ENCODE measurements at places on chromosomes 6 and 20. TPM values are rescaled to one million over a fixed set of nuclear protein-coding genes. Genes with fewer than 3 reads are reported as not detected.

Gene CALHM4
- 1.3 TPM for polyA plus RNA-seq

Gene DNAH8
- 0.28 TPM for polyA plus RNA-seq

Gene ENPP4
- polyA plus RNA-seq, result 18.8 TPM

Gene MLN
- 2.0 TPM for polyA plus RNA-seq

Gene RNF217
- polyA plus RNA-seq, result 15.8 TPM

Gene PTCRA
- polyA plus RNA-seq, result 0.24 TPM

Gene TMX4
- 69.7 TPM for polyA plus RNA-seq

Gene GFRA4
- polyA plus RNA-seq, result not detected

Gene C6orf118
- polyA plus RNA-seq, result 3.5 TPM

Gene GID8
- polyA plus RNA-seq, result 48.9 TPM

Gene NTSR1
- polyA plus RNA-seq, result 0.96 TPM

Gene C2
- polyA plus RNA-seq, result 4.0 TPM

Gene VPS16
- polyA plus RNA-seq, result 38.0 TPM

Gene KIF13A
- 38.5 TPM for polyA plus RNA-seq

Gene RSPO3
- 14.4 TPM for polyA plus RNA-seq

Gene MYBL2
- 24.4 TPM for polyA plus RNA-seq

Gene THBS2
- polyA plus RNA-seq, result 12.2 TPM

Gene ADGRF4
- 0.12 TPM for polyA plus RNA-seq

Gene GABBR1
- polyA plus RNA-seq, result 42.7 TPM

Gene GSTA3
- polyA plus RNA-seq, result 0.50 TPM

Gene NOX3
- 2.1 TPM for polyA plus RNA-seq

Gene GPR6
- not detected for polyA plus RNA-seq

Gene CLPSL1
- polyA plus RNA-seq, result 0.94 TPM

Gene CTAGE9
- not detected for polyA plus RNA-seq

Gene SLC17A1
- 21.8 TPM for polyA plus RNA-seq

Gene NMBR
- 0.29 TPM for polyA plus RNA-seq

Gene DDX43
- polyA plus RNA-seq, result 0.35 TPM

Gene DEF6
- polyA plus RNA-seq, result 3.5 TPM

Gene VWA7
- polyA plus RNA-seq, result 8.5 TPM

Gene SLC32A1
- polyA plus RNA-seq, result 1.2 TPM

Gene LRP11
- 35.3 TPM for polyA plus RNA-seq

Gene GHRH
- not detected for polyA plus RNA-seq

Gene NPBWR2
- polyA plus RNA-seq, result not detected

Gene EMILIN3
- 7.5 TPM for polyA plus RNA-seq

Gene ABHD16B
- not detected for polyA plus RNA-seq

Gene LY6G5C
- polyA plus RNA-seq, result 2.5 TPM

Gene ZNF311
- 6.5 TPM for polyA plus RNA-seq

Gene GGTLC1
- polyA plus RNA-seq, result not detected

Gene GLO1
- polyA plus RNA-seq, result 173 TPM

Gene KCNK17
- polyA plus RNA-seq, result 0.12 TPM

Gene ALDH8A1
- 22.8 TPM for polyA plus RNA-seq

Gene UNC5CL
- polyA plus RNA-seq, result 5.2 TPM

Gene ASF1A
- polyA plus RNA-seq, result 35.1 TPM

Gene NKAIN2
- 22.2 TPM for polyA plus RNA-seq

Gene SYNDIG1
- polyA plus RNA-seq, result 8.6 TPM

Gene LIME1
- polyA plus RNA-seq, result 3.8 TPM

Gene ANKEF1
- polyA plus RNA-seq, result 9.3 TPM

Gene SLC35D3
- polyA plus RNA-seq, result 0.08 TPM

Gene VSTM2L
- 0.93 TPM for polyA plus RNA-seq

Gene MOXD1
- 263 TPM for polyA plus RNA-seq

Gene INSM1
- polyA plus RNA-seq, result not detected

Gene PRELID3B
- 77.2 TPM for polyA plus RNA-seq

Data from right renal cortex interstitium (tissue), 3 donors.